GM19239 (cell line): ENCODE measurements at places on chromosomes 7 and 10.

- no peak for DNase-seq
These were observed 48.2 kb downstream of the SHOC2 start for GRCh38 chr10:110967645-110968044.

DNA sequence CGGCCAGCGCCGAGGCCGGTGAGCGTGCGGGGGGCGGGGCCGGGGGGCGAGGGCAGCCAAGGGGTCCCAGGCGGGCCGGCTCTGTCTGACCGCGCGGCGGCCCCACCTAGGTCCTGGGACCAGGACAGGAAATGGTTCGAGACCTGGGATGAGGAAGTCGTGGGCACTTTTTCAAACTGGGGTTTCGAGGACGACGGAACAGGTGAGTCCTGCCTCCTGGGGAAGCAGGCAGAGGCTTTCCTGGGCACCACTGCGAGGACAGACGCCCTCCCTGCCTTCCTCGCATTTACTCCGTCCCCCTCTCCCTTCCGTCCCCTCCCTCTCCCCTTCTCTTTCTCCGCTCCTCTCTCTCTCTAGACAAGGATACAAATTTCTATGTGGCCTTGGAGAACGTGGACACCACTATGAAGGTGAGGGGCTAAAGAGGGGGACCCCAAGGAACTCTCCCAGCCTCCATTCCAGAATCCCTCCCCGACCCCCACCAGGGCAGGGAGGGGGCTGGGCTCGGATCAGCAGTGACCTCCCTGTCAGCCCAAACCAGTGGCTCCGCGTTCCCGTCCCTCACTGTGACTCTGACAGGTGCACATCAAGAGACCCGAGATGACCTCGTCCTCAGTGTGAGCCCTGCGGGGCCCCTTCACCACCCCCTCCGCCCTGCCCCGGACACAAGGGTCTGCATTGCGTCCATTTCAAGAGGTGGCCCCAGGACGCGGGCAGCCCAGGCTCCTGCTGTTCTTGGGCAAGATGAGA lies 2.6 kb upstream of the MUC12 start:
- no peak for DNase-seq

DNA sequence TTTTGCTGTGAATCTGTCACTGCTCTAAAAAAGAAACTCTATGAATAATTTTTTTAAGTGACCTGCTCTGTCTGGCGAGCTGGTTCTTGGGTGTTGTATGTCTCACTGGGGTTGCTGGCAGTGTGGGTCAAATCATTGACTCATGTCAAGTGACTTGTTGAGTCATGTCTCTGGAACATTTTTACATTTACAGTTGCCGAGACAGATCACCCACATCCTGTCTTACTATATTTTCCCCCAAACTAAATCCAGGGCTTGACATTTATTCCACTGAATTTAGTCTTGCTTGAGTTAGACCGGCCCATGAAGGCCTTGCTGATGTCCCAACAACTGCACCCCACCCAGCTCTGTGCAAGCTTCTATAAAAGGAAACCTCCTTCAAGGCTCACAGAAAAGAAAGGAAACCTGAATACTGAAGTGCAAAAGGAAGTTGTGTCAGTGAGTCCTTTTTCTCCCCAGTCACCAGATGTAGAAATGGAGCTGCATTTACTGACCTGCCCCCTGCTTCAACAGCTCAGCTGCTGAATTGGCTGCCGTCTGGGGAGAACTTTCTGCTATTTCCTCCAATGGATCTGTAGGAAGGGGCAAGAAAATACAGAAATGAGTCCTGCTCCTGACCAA lies 290.3 kb downstream of the TNS3 start:
- DNase-seq: peak; percentile 21

- no peak for DNase-seq
These were observed 163.6 kb downstream of the SUGCT start for GRCh38 chr7:40298421-40298820.

GRCh38 chr7:101554584-101555268 lies 74.4 kb downstream of the MYL10 start:
- DNase-seq: no peak

DNA sequence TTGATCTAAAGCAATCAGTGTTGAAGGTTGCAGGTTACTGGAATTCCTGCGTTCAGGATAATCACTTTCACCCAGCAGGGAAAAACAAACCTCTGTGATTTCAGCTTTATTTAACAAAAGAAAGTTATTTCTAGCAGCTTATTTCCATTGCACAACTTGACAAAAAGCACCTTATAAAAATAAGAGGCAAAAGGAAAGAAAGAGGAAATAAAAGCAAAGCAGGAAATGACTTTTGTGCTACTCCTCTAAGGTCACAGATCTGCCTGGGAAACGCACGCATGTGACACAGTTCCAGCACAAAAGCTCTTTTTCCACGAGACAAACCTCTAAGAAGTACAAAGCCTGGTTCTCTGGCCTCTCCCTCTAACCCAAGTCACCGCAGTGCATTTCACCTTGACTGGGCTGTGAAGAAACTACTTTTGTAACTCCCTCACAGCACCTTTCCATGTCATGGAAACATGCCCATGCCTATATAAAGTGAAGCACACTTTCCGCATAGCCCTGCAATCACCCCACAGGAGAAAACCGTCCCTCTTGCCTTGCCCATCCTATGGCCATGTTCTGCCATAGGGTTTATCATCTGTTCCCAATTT lies 870 bp downstream of the ANK3 start:
- DNase-seq: no peak

DNA sequence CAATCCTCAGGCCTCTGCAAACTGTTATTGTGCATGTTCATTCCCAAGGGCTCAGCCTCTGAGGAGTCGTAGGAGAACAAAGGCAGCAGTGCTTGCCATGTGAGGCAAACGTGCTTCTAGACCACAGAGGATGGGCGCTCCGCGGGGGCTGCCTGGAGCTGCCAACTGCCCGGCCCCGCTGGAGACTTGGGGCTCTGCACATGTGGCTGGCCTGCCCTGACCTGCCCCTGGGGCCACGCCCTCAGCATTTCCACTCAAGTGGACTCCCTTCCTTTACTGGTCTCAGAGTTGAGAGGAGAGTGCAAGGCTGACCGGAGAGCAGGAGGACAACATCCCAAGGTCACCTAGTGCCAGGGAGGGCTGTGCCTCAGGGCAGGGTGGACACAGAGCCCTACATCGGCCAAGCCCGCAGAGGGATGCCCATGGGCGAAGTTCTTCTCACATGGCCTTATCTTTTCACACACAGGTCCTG lies 222.3 kb upstream of the ZNF32 start:
- no peak for DNase-seq

GRCh38 chr10:17506390-17506789 lies 52.0 kb upstream of the ST8SIA6 start:
- DNase-seq: no peak

DNA sequence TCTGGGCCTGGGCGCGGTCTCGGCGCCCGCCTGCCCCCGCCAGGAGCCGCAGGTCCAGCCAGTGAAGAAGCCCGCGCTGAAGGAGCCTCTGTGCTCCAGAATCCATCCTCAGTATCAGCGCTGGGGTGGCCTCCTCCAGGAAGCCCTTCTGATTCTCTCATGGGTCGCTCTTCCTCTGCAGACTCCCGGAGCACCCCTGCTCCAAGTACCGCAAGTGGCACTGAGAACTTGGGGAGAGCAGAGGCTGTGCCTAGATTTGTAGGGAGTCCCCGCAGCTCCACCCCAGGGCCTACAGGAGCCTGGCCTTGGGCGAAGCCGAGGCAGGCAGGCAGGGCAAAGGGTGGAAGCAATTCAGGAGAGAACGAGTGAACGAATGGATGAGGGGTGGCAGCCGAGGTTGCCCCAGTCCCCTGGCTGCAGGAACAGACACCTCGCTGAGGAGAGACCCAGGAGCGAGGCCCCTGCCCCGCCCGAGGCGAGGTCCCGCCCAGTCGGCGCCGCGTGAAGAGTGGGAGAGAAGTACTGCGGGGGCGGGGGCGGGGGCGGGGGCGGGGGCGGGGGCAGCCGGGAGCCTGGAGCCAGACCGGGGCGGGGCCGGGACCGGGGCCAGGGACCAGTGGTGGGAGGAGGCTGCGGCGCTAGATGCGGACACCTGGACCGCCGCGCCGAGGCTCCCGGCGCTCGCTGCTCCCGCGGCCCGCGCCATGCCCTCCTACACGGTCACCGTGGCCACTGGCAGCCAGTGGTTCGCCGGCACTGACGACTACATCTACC lies at the start of gene ALOX5:
TSS of gene ALOX5 (plus strand) at position 641 of the 774 bp plus-strand sequence. CDS start at position 705, 64 bp downstream.
- DNase-seq: peak; percentile 58

DNA sequence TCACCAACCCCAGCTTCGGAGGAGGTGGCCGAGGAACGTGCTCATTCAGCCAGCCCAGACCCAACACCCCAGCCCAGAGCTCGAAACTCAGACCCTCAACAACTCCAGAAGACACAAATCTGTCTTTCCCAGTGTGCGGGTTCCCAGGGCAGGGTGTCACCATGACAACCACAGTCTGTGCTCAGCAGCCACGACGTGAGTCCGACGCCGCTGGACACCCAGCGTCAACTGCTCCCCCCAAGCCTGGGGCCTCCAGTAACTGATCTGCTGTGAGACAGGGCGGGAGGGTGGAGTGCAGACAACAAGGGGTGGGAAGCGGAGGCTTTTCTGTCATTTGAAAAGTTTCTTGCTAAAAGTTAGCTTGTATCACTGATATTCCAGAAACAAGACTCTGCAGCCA lies 167.2 kb downstream of the MAD1L1 start:
- DNase-seq: no peak

GRCh38 chr7:85997515-85997914 lies 646.2 kb upstream of the GRM3 start:
- no peak for DNase-seq

- no peak for DNase-seq
These were observed 53.2 kb upstream of the ZNF33B start for GRCh38 chr10:42691361-42692120.

DNA sequence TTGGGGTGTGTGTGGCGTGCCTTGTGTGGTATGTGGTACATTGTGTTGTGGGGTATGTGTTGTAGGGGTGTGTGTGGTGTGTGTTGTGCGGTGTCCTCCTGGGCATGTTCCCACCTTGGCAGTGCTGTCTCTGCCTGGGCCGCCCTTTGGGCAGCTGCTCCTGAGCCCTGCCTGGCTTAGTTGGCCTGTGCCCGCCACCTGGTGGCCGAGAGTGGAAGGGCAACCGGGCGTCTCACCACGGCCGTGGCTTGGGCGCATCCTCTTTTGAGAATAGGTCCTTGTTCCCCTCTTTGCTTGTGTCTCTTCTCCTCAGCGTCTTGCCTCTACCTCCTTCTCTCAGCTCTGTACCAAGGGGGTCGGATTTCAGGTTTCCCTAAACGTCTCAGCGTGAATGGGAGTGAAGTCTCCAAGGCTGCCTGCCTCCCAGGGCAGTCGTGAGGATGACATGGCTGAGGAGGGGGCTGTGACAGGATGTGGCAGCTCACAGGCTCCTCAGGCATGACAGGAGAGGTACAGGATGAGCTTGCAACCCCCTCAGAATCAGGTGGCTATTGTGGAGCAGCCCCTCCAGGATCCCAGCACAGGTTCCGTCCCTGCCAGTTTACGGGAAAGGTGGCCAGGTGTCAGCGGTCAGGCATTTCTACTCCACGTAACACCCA lies 98.4 kb upstream of the PODXL start:
- DNase-seq: peak; percentile 88

DNA sequence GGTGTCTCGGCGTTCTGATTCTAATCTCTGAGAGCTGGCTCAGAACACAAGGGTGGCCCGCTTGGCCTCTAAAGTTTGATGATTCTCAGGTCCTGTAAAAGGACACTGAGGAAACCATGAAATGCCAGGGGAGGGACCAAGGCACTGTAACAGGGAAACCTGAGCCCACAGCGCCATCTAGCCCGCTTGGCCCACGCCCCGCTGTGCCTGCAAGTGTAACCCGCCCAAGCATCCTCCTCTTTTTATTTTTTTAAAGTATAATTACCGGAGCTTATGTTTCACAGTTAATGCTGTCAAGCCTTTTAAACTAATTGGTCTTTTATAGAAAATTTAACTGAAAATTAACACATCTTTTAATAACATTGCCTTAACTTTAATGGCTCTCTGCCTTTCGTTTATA lies 734.7 kb downstream of the KCNMA1 start:
- DNase-seq: no peak

GRCh38 chr7:49166441-49166840 lies 242.1 kb downstream of the CDC14C start:
- no peak for DNase-seq

- DNase-seq: no peak
These were observed 216.9 kb downstream of the POLR1F start for GRCh38 chr7:19491821-19492452.
